GM23338 (cell line): ENCODE measurements at places on chromosomes 12 and 14. TPM values are rescaled to one million over a fixed set of nuclear protein-coding genes. Genes with fewer than 3 reads are reported as not detected.

DNA sequence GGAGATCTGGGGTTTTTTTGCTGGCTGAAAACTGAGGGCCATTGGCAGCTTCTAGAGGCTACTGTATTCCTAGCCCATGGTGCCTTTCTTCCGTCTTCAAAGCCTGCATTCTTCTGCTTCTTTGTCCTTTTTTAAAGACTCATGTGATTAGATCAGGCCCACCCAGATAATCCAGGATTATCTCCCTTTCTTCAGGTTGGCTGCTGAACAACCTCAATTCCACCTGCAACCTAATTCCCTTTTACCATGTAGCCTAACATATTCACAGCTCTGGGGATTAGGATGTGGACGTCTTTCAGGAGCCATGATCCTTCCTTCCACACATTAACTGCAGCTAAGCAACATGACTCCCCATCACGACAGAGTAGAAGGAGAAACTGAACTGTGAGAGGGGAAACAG, 985.5 kb downstream of the DIO2 start:
- H3K27ac ChIP-seq, result no peak overlapping the region
- H3K36me3 ChIP-seq, result no peaks in the 10 kb centered on the region
- DNase-seq, result no peak

- no peaks in the 10 kb centered on the region for H3K36me3 ChIP-seq
- H3K27me3 ChIP-seq, result no peaks in the 10 kb centered on the region
- peaks cover 39% of the 10 kb centered on the region for H3K4me1 ChIP-seq
- DNase-seq, result no peak
Measured at GRCh38 chr12:50538182-50538581, 33.4 kb downstream of the DIP2B start.

DNA sequence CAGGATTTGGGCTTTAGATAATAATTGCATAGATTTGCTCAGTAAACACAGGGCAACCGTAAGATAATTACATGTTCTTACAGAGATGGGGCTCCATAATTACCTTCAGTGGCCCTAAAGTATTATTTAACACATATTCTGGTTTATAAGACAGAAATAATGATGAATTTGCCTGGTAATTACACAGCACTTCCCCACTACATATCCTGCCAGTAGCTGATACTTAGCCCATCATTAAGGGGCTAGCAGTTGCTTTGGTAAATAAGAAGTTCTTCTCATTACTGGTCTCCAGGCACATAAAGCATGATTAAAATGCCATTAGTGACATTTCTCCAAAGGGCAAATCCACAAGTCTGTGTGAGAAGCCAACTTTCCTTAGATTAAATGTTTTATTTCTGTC, 158.7 kb downstream of the NUAK1 start:
- H3K4me3 ChIP-seq, result no peak overlapping the region

- peak overlapping the region; percentile 60 for H3K4me3 ChIP-seq
- no peaks in the 10 kb centered on the region for H3K36me3 ChIP-seq
- H3K4me1 ChIP-seq, result peaks cover 15% of the 10 kb centered on the region
- no peaks in the 10 kb centered on the region for H3K27me3 ChIP-seq
- peak overlapping the region; percentile 76; the same call in 1 of the 2 replicates for H3K27ac ChIP-seq
- no peak for DNase-seq
Measured at GRCh38 chr12:50220363-50220995, 53.3 kb upstream of the CERS5 start.

DNA sequence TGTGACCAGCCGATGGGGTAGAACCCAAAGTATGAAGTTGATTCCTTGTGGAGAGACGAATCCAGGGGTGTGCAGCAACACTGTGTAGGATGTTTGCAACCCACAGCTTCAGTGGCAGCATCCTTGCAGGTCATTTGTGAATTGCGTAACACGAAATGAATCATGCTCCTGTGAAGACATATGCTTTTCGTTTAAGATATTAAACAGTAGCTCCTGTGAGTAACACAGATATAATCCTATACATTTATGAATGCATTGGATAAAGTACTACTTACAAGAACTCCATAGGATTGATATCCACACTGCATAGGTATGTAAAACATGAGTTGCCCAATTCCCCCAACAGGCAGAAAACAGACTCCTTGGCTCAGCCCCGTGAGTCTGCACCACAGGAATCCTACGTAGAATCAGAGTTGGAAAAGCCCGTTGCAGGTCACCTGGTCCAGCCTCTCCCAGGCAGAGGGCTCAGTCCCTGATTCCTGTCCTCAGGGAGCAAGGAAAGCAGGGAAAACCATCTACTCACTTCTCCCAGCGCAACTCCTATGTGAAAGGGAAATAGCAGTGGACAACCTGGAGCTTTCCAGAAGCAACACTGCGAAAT, 75.8 kb downstream of the GPATCH2L start:
- no peaks in the 10 kb centered on the region for H3K36me3 ChIP-seq
- no peaks in the 10 kb centered on the region for H3K4me1 ChIP-seq
- no peak overlapping the region for H3K27ac ChIP-seq
- no peak for DNase-seq
- no peak overlapping the region for H3K4me3 ChIP-seq

- H3K27me3 ChIP-seq, result no peaks in the 10 kb centered on the region
- no peak for DNase-seq
- H3K4me1 ChIP-seq, result no peaks in the 10 kb centered on the region
- no peak overlapping the region for H3K4me3 ChIP-seq
Measured at GRCh38 chr14:32324601-32325000, 4.5 kb upstream of the AKAP6 start.

- H3K27ac ChIP-seq, result no peak overlapping the region
- H3K36me3 ChIP-seq, result no peaks in the 10 kb centered on the region
- H3K27me3 ChIP-seq, result no peaks in the 10 kb centered on the region
- DNase-seq, result no peak
Measured at GRCh38 chr14:102532204-102532658, 22.7 kb upstream of the ANKRD9 start.

DNA sequence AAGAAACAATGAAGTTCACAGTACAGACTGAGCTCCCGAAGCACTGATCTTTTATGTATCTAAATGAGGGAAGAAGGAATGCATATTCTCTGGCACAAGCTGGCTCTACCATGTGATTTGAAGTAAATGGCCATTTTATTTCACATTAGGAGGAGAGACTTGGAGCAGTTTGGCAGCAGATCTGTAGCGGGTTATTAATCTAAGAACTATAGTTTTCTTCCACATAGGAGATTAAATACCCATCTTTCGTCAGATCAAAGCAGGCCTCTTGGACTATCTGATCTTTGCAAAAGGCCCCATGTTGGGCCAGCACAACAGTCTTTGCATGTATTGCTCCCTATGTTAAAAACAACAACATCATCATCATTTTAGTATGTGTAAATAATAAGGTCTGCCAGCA, 477.8 kb downstream of the ZFP36L1 start:
- no peak for DNase-seq
- H3K4me1 ChIP-seq, result peaks cover 12% of the 10 kb centered on the region; the same call in 1 of the 2 replicates
- H3K27me3 ChIP-seq, result no peaks in the 10 kb centered on the region

DNA sequence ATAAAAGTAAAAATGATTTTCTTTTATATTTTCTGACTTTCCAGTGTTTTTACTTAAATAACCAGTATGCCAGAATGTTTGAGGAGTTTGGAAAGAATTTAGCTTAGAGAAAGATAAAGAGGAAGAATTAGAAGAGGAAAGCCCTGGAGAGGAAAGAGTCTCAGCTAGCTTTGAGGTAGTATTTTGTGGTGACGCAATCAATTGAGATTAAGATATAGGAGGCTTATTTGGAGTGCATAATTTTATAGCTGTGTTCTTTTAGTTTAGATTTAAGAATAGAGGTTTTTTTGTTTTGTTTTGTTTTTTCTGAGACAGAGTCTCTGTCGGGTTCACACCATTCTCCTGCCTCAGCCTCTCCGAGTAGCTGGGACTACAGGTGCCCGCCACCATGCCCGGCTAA, 18.1 kb downstream of the CLEC2B start:
- H3K27ac ChIP-seq, result no peak overlapping the region
- DNase-seq, result no peak

DNA sequence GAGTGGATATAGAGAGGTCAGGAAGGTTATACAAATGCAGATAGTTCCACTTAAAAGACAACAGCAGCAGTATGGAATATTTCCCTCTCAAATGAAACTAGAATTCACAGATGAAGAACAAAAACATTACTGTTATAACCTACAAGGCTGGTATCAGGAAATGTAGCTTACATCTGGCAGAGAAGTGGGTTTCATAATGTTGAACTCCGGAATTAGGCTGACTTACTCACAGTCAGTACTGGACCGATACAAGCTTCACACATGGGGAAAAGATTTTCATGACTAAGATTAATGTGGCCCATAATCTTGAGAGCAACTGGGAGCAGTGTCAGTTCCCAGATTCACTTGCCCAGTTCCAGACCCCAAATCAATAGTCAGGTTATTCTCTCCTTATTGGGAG, 353.9 kb downstream of the DUSP6 start:
- peaks cover 8% of the 10 kb centered on the region for H3K4me1 ChIP-seq
- no peak overlapping the region for H3K27ac ChIP-seq
- no peaks in the 10 kb centered on the region for H3K36me3 ChIP-seq
- no peak overlapping the region for H3K4me3 ChIP-seq
- DNase-seq, result no peak

DNA sequence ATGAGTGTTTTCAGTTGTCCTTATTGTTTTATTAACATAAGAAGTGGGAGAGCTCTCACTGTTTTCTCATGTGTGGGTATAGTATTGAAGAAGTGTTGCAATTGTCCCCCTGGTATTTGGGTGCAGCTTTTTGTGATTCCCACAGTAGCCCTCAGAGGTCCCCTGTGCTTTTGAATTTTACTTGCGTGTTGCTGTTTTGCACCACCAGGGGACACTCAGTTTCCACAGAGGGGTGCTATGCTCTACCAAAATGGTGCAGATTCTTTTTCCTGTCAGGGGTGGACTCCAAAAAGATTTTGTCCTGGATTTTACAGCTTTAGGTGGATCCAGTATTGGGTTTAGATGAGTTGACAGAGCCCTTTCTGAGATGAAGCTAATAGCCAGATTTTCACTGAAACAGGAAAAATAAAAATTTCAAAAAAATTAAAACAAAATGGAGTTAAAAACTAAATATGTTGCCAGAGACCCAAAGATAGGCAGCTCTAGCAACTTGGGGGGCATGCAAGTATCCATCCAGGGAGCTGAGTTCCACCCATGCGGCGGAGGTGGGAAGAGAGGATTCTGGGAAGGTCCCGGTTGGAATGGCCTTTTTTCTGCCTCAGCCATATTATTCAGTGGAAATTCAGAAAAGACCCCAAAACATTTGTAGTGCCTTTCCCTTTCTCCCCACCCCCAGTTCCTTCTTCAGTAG, 50.2 kb downstream of the TTLL5 start:
- DNase-seq, result peak; percentile 61
- H3K27me3 ChIP-seq, result no peaks in the 10 kb centered on the region
- H3K36me3 ChIP-seq, result peaks cover 3% of the 10 kb centered on the region; the same call in 1 of the 2 replicates
- peaks cover 5% of the 10 kb centered on the region; the same call in 1 of the 2 replicates for H3K4me1 ChIP-seq
- no peak overlapping the region for H3K27ac ChIP-seq

TTC6 gene
- total RNA-seq, result not detected in 2 replicates

FGF6 gene
- not detected in 2 replicates for total RNA-seq

ACSM4 gene
- not detected in 2 replicates for total RNA-seq

ENDOU gene
- not detected in 2 replicates for total RNA-seq

EPYC gene
- not detected in 2 replicates for total RNA-seq

SLC2A14 gene
- 26.1 and 31.5 TPM in 2 replicates for total RNA-seq
